ENCODE measurements at places on chromosomes 5 and 9.

- peak; percentile 7 for DNase-seq
Observed at GRCh38 chr5:94745786-94746730, 127.6 kb downstream of the SLF1 start.

DNA sequence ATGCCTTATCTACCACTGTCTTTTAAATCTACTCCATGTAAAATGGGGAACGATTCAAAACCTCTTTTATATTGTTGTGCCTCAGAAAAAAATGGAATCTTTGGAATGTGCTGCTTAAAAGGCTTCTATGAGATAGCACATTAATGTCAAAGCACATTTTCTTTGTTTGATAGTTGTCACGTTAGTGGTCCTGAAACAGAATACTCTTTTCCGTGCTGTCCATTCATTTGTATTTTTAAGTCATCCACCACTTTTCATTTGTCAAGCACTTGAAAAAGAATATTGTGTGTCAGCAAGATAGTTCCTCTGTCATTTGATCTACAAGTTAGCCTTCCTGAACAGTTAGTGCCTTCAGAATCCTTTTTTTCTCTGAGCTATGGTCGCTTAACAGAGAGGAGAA is 246.9 kb downstream of the MAST4 start:
- DNase-seq: no peak

DNA sequence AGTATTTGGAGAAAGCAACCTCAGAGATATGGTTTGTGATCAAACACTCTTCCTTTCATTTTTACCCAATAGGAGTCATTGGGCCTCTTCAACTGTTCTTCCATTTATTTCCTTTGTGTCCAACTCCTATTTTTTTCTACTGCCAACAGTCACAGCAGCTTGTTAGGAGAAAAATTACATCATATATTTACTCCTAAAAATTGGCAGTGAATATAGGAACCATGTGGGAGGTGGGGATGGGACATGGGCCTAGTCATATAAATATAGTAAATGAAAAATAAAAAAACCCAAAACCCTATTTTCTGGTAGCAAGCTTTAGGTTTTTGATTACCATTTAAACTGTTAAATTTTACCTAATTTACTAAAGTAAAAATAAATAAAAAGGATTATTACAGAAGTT is 134.9 kb upstream of the MPDZ start:
- DNase-seq: no peak

DNA sequence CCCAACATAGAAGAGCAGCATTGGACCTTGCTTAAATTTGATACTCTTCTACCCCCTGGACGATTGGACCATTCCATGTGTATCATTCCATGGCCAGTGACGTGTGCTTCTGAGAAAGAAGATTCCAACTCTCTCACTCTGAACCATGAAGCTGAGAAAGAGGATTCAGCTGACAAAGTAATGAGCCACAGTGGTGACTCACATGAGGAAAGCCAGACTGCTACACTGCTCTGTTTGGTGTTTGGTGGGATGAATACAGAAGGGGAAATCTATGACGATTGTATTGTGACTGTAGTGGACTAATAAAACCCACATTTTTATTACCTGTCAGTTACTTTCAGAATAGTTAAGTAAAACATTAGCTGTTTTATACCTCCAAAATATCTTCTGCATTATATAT is 7.5 kb downstream of the HSPA5 start:
- peak; percentile 98 for DNase-seq

- no peak for DNase-seq
Observed at GRCh38 chr9:114950761-114951160, 20.4 kb upstream of the TNFSF8 start.

- DNase-seq: no peak
Observed at GRCh38 chr5:98259595-98259994, 513.9 kb upstream of the RGMB start.

GRCh38 chr5:132057498-132058255 is 2.8 kb upstream of the IL3 start:
- no peak for DNase-seq

DNA sequence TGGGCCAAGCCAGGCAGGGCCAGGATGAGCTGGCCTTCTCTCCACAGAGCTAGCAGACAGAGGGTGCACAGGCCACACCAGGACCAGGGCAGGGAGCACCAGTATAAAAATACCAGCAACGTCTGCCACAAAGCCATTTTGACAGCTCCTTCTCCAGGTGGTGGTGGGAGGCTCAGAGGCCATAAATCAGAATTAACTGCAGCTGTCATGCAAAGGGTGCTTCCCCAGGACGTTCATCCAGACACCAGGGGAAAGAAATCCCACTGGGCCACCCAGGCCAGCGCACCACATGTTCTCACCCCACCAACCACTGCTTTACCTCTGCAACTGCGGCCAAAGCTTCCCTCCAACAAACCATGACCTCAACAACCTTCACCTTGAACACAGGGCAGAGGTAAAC is 403.7 kb upstream of the TRPC7 start:
- DNase-seq: no peak

DNA sequence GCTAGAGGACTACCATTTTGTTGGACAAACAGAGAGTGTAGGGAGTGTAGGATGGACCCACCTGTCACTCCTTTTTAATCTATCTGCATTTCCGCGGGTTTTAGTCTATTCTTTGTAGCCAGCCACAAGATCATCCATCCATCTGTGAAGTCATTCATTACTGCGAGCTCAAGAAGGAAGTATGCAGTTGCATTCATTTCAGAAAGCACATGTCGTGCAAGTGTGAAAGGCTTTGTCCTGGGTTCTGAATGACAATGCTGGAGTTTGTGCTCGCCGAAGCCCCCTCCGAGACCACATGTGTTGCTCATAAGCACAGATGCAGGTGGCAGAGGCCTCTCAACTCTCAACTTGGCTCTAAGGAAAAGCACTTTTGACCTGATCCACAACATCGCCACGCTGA is 70.3 kb upstream of the BASP1 start:
- DNase-seq: no peak

- peak; percentile 94 for DNase-seq
Observed at GRCh38 chr9:99085949-99086948, 18.7 kb upstream of the TGFBR1 start.

- DNase-seq: no peak
Observed at GRCh38 chr9:37423508-37423907, 1.0 kb downstream of the GRHPR start.

DNA sequence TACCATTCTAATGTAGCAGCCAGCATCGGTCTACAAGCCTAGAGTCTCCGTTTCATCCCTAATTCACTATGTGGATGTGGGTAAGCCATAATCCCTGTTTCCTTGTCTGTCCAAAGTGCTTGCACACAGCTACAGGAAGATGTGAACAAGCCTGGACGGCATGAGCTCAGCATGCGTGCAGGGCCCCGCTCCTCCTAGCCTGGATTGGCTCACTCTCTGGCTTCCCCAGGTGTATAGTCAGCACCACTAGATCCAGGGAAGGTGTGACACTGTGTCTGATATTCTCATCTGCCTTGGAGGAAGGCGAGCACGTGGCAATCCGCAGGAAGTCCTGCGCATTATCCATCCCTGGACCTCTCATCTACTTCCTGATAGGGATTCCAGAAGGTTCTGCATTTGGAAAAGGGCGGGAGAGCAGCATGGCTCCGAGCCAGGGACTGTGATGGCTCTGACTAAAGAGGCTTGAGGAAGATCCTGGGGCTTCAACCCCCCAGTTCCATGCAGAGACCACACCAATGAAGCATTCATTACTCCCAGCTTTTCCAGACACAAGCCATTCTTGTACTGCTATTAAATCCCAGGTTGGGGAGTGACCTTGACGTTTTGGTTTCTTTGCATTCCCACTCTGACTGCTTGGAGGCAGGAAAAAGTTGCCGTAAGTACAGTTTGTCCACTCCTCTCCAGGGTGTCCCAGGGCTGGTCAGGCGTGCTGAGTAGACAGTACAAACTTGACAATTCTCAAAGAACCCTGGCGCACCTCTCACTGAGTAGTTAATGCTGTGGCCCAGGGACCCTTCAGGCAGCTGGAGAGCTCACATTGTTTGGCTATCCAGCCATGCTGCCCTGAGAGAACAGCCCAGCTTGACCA is 65.6 kb downstream of the PSD2 start:
- DNase-seq: no peak

DNA sequence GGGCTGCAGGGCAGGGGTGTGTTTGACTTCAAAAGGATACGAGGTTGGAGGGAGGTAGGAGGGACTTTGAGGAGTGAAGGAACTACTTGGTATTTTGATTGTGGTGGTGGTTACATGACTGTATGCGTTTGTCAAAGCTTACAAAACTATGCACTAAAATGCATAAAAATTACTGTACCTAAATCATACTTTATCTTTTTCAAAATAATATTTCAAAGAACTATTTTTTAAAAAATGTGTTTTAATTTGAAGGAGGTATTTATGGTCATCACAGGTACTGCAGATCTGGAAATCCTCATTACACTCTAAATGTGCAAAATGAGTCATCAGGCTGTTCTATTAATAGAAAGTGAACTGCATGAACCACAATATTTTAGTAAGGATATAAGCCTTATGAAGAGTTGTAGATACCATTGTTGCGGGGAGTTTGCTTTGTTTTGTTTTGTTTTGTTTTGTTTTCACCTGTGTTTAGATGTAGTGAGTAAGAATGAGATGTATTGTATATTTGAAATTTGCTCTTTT is 116.9 kb downstream of the ARRDC3 start:
- DNase-seq: peak; percentile 33

- no peak for DNase-seq
Observed at GRCh38 chr5:171258737-171259415, 50.2 kb upstream of the TLX3 start.

GRCh38 chr9:125475385-125475784 is 213.8 kb downstream of the GAPVD1 start:
- no peak for DNase-seq

DNA sequence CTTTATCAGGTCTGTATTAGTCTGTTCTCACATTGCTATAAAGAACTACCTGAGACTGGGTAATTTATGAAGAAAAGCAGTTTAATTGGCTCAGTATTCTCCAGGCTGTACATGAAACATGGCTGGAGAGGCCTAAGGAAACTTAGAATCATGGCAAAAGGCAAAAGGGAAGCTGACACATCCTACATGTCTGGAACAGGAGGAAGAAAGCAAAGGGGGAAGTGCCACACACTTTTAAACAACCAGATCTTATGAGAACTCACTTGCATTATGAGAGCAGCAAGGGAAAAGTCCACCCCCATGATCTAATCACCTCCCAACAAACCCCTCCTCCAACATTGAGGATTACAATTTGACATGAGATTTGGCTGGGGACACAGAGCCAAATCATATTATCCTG is 132.1 kb downstream of the PCSK1 start:
- DNase-seq: no peak

GRCh38 chr5:14415024-14415697 is 166.4 kb upstream of the OTULINL start:
- DNase-seq: no peak

- DNase-seq: no peak
Observed at GRCh38 chr9:72326641-72327040, 38.4 kb downstream of the ZFAND5 start.

DNA sequence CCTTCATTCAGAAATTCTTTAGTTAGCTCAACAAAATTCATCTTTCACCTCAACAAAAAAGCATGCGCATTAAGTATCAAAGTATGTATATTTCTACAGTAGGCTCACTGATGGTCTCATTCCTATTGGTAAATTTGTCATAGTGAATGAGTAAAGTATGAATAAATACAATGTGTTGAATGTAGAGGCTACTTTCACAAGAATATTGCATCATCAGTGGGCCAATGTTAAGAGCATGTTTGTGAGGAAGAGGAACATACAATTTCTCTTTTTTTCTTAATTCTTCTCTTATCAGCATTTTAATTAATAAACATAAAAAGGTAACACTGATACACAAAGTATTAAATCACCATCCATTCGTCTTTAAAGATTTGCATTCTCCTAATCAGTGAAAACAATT is 505.1 kb downstream of the CETN3 start:
- no peak for DNase-seq

DNA sequence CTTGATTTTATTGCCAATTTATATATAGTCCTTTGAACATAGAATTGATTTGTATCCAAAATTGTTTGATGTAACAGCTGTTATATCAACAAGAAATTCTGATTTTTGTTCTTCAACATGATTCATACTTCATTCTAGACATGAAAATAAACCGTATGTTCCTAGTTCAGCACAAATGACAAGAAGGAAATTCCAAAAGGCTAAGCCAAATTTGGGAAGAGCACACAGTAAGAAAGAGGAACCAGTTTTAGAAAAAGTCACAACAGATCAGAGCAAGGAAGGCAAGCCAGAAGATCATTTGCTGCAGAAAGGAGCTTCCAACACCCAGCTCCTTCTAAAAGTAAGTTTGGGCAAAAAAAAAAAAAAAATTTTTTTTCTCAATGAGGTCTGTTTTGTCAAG is 65.0 kb upstream of the MCCC2 start:
- no peak for DNase-seq

GRCh38 chr9:105054491-105054890 is 126.5 kb upstream of the ABCA1 start:
- no peak for DNase-seq

- DNase-seq: no peak
Observed at GRCh38 chr5:104891596-104891995, 1329.0 kb upstream of the NUDT12 start.

- no peak for DNase-seq
Observed at GRCh38 chr5:95825495-95825894, 3.0 kb upstream of the GLRX start.

DNA sequence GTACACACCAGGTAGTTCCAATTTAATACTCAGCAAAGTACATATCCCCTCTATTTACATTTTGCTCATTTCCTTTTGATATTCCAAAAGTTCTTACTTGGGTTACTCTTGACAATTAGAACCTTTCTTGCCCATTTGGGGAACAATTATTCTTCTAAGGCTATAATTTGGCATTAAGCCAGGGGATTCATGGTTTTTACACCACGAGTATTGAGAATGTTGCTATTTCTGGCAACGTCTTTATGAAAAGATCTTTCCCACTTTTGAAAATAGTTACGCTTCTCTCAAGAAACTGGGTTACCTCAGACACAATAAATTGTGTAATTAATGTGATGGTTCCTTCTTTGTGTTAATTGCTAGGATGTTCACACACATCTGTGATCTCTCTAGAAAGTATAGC is 11.5 kb upstream of the CAAP1 start:
- DNase-seq: no peak

- DNase-seq: no peak
Observed at GRCh38 chr5:86572825-86573517, 44.8 kb upstream of the COX7C start.

DNA sequence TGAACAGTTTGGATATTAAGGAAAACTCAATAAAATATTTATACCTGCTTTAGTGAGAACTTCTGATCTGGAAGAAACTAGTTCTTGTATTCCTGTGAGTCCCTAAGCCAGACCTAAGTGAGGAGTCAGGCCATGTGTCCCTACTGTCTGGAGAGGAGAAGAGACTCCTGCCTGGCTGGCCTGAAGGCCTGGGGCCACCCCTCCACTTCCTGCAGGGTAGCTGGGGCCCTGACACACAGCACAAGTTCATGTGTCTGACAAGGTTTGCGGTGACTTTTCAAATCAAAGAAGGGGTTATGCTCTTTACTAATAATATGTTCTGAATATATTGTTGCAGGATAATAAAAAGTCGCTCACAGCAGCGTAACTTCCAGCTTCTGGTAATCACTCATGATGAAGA is 16.1 kb upstream of the IL13 start:
- DNase-seq: no peak
